ENCODE measurements at places on chromosomes 1 and 21.
A peak's percentile ranks its signal among the peaks of the same experiment; 100 is the strongest.

DNA sequence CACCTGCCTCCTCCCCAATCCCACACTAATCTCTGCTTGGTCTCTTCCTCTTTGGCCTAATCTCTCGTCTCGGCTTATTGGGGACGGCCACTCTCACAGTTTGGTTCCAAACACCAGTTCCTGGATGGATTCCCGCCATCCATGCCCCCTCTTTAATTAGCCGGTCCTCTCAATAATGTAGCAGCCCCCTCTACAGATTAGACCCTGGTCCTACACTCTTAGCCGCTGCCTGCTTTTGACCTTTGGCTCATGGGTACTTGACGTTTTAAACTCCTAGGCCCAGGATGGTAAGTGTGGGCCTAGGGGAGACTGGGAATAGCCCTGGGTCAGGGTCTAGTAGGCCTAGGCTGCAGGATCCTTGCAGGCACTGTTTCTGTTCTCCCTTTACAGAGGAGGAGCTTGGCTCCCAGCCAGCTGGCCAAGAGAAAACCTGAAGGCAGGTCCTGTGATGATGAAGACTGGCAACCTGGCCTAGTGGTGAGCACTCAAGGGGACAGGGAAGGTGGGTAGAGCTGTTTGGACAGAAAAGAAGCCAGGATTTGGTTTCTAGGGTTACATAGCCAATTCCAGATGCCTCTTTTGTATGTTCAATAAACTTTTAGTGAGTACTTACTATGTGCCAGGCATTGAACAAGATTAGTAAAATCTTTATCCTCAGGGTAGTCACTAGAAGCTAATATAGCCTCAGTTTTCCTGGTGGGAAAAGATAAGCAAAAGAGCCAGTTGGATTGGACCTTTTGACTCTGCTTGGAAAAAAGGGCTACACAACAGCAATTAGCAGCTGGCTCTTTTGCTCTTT lies 758 bp downstream of the RAD54L start:
- DNase-seq: peak; percentile 2

DNA sequence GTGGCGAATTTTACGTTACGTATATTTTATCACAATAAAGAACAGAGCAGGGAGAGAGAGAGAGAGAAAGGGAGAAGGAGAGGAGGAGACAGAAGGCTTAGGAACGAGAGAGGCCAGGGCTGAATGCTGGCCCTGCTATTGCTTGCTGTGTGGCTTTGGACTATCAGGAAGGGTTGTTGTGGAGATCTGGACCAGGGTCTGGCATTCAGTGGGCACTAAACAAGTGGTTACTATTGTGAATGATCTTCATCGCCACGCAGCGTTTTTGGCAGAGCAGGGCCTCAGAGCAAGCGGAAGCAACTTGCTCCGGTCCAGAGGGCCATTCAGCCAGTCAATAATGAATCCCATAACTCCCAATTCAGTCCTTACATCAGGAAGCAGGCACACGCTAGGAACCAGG lies 26.4 kb downstream of the PIK3C2B start:
- no peak for DNase-seq

GRCh38 chr21:18478513-18478912 lies 74.9 kb upstream of the TMPRSS15 start:
- no peak for DNase-seq

DNA sequence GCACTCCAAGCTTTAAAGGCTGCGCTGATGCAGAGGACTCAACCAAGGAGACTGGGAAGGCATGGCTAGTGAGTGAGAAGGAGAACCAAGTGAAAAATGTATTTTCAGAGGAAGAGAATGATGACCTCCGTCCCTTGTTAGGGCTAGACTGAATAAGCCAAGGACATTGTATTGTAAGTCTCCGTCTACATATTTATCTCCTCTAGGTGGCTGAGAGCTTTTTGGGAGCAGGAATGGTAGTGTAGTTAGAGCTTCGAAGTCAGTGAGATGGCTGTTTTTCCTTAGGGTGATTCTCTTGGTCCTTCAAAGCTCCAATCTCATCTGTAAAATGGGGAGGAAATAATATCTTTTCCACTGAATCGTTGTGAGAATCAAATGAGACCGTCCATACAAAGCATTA lies 37.6 kb downstream of the ZBTB40 start:
- DNase-seq: no peak

- no peak for DNase-seq
These were observed 805 bp downstream of the ATG4C start for GRCh38 chr1:62784509-62785365.

DNA sequence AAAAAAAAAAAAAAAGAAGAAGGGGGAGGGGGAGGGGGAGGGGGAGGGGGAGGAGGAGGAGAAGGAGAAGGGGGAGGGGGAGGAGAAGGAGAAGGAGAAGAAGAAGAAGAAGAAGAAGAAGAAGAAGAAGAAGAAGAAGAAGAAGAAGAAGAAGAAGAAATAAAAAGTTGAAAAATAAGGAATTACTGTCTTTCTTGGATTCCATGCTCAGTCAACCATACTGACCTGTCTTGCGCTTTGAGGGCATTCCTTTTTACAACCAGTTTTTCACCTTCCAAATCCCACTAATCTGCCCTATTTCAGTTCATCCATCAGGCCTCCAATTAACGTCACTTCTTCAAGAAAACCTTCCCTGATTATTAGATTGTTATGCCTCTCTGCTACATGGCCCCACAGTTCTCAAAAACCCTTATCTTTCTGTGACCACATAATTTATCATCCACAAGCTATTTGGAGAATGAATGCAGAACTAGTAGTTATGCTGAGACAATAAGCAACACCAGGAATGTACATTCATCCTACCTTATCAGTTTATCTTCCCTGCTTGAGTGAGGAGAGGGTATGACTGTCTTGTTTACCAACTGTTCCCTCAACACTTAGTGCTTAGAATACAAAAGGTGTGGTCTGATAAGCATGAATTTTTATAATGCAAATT lies 57.5 kb upstream of the GUCA2A start:
- no peak for DNase-seq

GRCh38 chr21:25974964-25975363 lies 195.6 kb downstream of the APP start:
- no peak for DNase-seq

GRCh38 chr1:151001602-151002001 lies 5.1 kb downstream of the MINDY1 start:
- DNase-seq: no peak

- DNase-seq: no peak
These were observed 5.9 kb downstream of the MAN1C1 start for GRCh38 chr1:25622531-25622930.

DNA sequence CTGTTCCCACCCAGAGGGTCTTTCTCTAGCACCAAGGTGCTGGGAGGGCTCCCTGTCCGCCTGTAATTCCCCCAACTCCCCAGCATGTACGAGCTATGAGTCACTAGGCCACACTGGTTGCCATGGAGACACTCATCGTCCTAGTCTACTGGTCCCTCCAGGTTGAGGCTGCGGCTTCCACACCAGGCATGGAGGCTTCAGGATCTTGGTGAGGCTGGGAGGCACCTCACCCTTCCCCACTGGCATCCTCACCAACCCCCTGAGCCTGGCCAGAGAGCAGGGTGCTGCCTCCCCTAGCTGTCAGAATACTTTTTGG lies 75.6 kb upstream of the KAZN start:
- DNase-seq: no peak

- DNase-seq: no peak
These were observed 62.7 kb downstream of the CD34 start for GRCh38 chr1:207848234-207848633.

GRCh38 chr1:65237503-65237902 lies 71.8 kb upstream of the DNAJC6 start:
- no peak for DNase-seq

DNA sequence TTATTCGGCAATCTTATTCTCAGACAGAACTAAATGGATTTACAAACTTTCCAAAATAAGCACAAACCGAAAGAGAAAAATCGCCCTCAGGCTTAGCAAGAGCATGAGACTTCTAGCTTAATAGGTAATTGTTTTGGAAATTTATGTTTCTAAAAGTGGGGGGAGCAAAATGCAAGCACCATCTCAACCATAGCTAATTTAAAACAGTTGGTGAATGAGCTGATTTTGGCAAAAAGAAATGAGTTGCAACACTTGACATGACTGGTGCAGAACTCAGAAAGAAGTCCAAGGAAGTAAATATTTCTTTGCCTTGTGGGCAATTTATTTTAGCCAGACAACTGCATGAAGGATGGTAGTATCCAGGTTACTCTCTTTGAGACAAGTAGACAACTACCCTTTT lies 71.5 kb upstream of the PTGFR start:
- DNase-seq: no peak

GRCh38 chr1:209710093-209710492 lies 5.4 kb downstream of the HSD11B1 start:
- no peak for DNase-seq

DNA sequence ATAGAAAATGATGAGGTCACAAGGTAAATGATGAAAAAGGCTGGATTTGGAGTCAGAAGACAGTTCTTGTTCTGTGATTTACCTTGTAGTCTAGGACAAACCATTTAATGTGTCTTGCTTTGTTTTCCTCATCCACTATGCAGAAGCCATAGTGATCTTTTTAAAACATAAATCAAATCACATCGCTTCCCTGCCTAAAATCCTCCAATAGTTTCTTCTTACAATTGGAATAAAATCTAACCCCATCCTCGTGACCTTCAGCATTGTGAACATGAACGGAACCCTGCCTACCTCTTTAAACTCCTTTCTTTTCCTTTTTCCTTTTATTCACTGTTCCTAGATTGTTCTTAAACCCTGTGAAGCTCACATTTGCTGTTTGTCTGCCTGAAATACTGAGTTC lies 204.9 kb upstream of the SAMSN1 start:
- DNase-seq: no peak

DNA sequence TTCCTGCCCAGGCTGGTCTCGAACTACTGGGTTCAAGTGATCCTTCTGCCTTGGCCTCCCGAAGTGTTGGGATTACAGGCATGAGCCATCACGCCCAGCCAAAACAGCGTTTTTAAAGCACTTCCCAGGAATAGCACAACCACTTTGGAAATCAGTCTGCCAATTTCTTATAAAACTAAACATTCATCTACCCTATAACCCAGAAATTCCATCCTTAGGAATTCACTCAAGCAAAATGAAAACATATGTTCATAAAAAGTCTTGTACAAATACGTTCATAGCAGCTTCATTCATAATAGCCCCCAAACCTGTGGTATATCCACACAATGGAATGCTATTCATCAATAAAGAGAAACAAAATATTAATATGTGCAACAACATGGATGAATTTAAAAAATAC lies 36.1 kb downstream of the PHC2 start:
- DNase-seq: no peak

DNA sequence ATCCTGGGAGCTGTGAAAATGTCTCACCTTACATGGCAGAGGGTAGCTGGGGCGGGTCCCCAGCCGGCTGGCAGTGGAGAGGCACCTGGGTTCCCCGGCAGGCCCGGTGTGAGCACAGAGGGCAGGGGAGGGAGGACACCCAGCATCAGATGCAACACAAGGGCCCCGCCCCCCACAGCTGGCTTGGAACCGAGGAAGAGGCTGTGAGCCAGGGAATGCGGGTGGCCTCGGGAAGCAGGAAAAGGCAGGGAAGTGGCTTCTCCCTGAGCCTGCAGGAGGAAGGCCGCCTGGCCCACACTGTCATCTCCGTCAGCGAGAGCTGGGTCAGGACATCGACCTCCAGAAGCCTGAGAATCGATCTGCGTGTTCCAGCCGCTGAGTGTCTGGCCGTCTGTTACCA lies 87.3 kb downstream of the SIK1 start:
- DNase-seq: no peak

DNA sequence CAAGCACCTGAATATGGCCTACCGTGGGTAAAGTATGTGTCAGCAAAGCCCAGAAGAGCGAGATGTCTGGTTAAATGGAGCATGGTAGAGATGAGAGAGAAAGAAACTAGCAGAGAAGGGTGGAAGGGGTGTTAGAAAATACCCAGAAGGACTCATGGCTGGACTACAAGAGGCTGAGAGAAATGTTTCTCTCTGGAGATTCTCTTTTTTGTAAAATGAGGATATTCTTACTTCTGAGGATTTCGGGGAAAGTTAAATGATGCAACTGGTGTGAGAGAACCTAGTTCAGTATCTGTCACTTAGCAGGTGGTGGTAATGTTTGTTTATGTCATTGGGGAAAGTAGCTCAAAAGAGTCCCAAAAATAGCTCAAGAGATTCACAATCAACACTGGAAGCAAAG lies 7.2 kb upstream of the EPS15 start:
- no peak for DNase-seq

DNA sequence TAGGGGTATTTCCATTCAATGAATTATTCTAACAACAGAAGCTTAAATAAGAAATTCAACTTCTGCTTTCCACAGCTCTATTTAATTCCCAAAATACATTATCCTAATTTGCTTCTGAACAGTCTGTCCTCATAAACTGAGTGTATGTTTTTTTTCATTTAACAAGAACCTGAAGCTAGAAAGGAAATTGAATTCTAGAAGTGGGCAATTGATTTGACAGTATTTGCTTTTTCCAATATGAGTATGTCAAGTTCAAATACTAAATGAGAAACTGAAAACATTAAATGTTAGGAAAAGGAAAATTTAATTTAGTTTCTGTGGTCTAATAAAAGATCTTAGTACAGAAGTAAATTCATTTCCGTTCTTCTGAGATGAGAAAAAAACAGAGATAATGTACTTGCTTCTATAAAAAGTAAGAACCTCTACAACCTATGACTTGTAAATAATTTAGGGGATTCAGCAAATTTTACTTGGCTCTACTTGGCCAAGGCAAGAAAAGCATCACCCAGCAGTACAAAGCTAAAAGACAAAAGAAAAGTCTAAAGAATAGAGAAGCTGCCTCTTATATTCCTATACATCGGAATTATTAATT lies 31.1 kb downstream of the RAB3GAP2 start:
- no peak for DNase-seq

DNA sequence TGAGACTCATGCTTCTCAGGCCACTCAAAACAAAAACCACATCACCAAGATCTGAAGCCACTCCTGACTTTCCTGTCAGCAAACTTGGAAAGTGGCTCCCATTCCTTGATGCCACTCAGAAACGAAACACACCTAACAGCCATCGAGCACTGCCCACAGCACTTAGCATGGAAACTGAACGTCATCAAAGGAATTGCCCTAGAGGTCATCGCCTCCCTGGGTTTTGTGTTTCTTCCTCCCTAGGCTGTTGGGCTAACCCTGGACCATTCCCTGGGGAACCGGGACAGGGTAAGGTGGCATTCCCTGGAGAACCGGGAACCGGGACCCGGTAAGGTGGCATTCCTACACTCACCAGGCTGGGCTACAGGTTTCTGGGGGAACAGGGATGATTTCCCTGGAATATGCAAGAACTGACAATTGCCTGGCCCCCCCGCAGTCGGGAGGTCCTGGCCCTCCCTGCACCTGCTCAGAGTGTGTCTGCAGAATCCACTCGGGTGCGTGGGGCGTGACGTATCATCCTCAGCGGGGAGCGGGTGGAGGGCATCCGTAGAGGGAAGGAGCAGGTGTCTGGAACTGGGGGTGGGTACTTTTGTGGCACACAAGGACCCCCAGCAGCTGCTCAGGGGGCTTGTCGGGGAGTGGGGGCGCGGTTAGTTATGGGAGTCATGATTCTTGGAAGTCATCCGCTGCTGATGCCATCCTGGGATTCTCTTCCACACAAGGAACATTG lies 30.3 kb downstream of the SLC45A1 start:
- DNase-seq: no peak

DNA sequence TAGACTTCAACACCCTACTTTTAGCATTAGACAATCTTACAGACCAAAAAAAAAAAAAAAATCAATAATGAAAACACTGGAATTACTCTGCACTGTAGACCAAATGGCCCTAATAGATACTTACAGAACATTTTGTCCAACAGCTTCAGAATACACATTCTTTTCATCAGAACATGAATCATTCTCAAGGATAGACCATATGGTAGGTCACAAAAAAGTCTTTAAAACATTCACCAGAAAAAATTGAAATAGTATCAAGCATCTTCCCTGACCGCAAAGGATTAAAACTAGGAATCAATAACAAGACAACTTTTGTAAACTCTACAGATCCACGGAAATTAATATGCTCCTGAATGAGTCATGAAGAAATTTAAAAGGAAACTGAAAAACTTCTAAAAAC lies 22.5 kb downstream of the ZNF670 start:
- DNase-seq: no peak

Measured in NCI-H524 treated with DMSO at 0.1 percent for 48 hours (cell line).